CD4-positive, CD25-positive, alpha-beta regulatory T cell (primary cell): ENCODE measurements at places on chromosomes 13 and 19. TPM values are rescaled to one million over a fixed set of nuclear protein-coding genes. Genes with fewer than 3 reads are reported as not detected.

GRCh38 chr13:28574617-28575142 is 79.8 kb upstream of the FLT1 start:
- no peak for DNase-seq

DNA sequence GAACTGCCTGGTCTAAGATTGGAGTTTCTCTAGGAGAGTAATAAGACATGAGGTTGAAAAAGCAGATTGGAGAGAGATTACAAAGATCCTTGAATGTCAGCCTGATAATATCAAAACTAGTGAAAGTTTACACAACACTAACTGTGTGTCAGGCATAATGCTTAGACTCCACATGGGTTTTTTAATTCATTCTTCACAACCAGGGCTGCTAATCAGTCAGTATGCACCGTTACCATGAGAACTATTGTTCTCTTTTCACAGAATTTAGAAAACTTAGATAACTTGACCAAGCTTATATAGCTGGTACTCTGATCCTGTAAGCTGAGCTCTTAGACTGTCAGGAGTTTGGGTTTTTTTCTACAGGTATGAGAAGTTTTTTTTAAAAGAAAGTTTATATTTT is 46.6 kb upstream of the TSC22D1 start:
- DNase-seq: no peak

CEACAM6 gene
- polyA plus RNA-seq: not detected

DNA sequence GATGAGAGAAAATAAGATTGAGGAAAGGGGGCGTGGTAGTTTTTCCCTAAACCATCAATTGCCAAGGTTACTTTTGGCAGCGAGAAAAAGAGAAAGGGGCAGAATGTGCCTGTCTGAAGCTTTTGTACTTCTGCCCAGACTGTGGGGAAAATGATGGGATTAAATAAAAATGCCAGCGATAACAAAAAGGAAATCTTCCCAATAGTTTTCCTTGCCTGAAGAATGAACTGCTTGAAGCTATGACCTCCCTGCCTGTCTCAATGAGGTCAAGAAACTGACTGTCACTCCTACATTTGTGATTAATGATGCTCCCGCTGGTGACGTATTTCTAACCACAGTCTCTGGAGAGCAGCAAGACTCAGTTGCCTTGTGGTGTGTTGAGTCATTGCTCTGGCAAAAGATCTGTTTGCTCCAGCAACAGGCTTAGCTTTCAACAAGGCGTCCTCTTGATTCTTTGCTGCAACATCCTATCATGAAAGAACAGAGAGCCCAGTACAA is 1051.5 kb downstream of the DIAPH3 start:
- DNase-seq: no peak
